ENCODE measurements at places on chromosomes 2 and 18. TPM values are rescaled to one million over a fixed set of nuclear protein-coding genes. Genes with fewer than 3 reads are reported as not detected.
A peak's percentile ranks its signal among the peaks of the same experiment; 100 is the strongest.

GRCh38 chr2:79181617-79182016 lies 22.1 kb upstream of the REG3A start:
- no peaks in the 10 kb centered on the region for H3K4me1 ChIP-seq
- no peaks in the 10 kb centered on the region for H3K27me3 ChIP-seq
- no peak overlapping the region for H3K27ac ChIP-seq
- no peak for DNase-seq
- no peak overlapping the region for H3K4me3 ChIP-seq

Gene CYTIP
- total RNA-seq: 5.5 TPM

- no peak for DNase-seq
- H3K27me3 ChIP-seq: no peaks in the 10 kb centered on the region
- no peak overlapping the region for H3K4me3 ChIP-seq
- peak overlapping the region; percentile 90 for H3K27ac ChIP-seq
- peaks cover 5% of the 10 kb centered on the region for H3K4me1 ChIP-seq
These were observed 52.4 kb downstream of the ADI1 start for GRCh38 chr2:3466966-3467365.

Gene CRYGD
- not detected for total RNA-seq

Gene TNFRSF11A
- total RNA-seq: 2.7 TPM

- H3K27ac ChIP-seq: no peak overlapping the region
- no peaks in the 10 kb centered on the region for H3K27me3 ChIP-seq
- no peak overlapping the region for H3K4me3 ChIP-seq
- DNase-seq: no peak
- H3K4me1 ChIP-seq: no peaks in the 10 kb centered on the region
- no peaks in the 10 kb centered on the region for H3K36me3 ChIP-seq
These were observed 2.3 kb upstream of the ARHGAP25 start for GRCh38 chr2:68732036-68732932.

Gene LRATD1
- 5.7 TPM for total RNA-seq

All from ascending aorta (tissue), 2 donors.